CD8-positive, alpha-beta memory T cell (primary cell): ENCODE measurements at places on chromosomes 2 and 18. TPM values are rescaled to one million over a fixed set of nuclear protein-coding genes. Genes with fewer than 3 reads are reported as not detected.

The MC2R gene
- not detected for total RNA-seq

The IL37 gene
- total RNA-seq, result not detected

DNA sequence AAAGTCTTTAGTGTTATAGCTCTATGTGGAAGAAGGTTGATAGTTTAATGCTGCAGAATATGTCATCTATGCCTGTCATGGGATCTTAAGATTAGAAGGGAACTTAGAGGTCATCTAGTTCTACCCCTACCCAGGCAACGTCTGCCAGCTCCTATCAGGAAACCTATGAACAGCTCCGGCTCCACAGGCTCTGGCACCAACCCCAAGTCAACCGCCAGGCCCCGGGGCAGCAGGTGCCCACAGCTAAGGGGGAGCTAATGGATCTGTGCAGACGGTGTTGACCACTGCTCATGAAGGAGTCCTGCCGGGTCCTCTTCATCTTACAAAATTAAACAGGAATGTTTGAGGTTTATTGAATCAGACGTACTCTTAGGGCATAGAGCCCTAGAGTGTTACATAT lies 440.8 kb upstream of the KLHL29 start:
- no peaks in the 10 kb centered on the region for H3K4me1 ChIP-seq
- no peak for DNase-seq
- H3K27ac ChIP-seq, result no peak overlapping the region
- H3K36me3 ChIP-seq, result no peaks in the 10 kb centered on the region
- H3K27me3 ChIP-seq, result no peaks in the 10 kb centered on the region

- H3K36me3 ChIP-seq, result no peaks in the 10 kb centered on the region
- no peak overlapping the region for H3K4me3 ChIP-seq
- H3K4me1 ChIP-seq, result no peaks in the 10 kb centered on the region
- no peak for DNase-seq
Measured at GRCh38 chr2:77284353-77284752, 237.8 kb downstream of the LRRTM4 start.

The PRSS56 gene
- total RNA-seq, result not detected

GRCh38 chr2:8666581-8666980 lies 15.3 kb upstream of the ID2 start:
- no peak overlapping the region for H3K4me3 ChIP-seq
- H3K4me1 ChIP-seq, result peaks cover 12% of the 10 kb centered on the region
- no peak overlapping the region for H3K27ac ChIP-seq
- no peaks in the 10 kb centered on the region for H3K36me3 ChIP-seq
- no peaks in the 10 kb centered on the region for H3K27me3 ChIP-seq
- DNase-seq, result no peak

GRCh38 chr2:29260142-29260772 lies 145.0 kb downstream of the CLIP4 start:
- no peak for DNase-seq
- no peak overlapping the region for H3K27ac ChIP-seq
- no peaks in the 10 kb centered on the region for H3K36me3 ChIP-seq
- H3K4me3 ChIP-seq, result no peak overlapping the region
- no peaks in the 10 kb centered on the region for H3K4me1 ChIP-seq

- no peaks in the 10 kb centered on the region for H3K27me3 ChIP-seq
- no peak for DNase-seq
- no peak overlapping the region for H3K27ac ChIP-seq
- H3K4me1 ChIP-seq, result no peaks in the 10 kb centered on the region
Measured at GRCh38 chr2:129191530-129191929, 787.9 kb upstream of the RAB6C start.

- no peaks in the 10 kb centered on the region for H3K36me3 ChIP-seq
- no peaks in the 10 kb centered on the region for H3K27me3 ChIP-seq
- H3K27ac ChIP-seq, result no peak overlapping the region
- H3K4me1 ChIP-seq, result no peaks in the 10 kb centered on the region
Measured at GRCh38 chr2:70937866-70938585, 2.3 kb downstream of the ATP6V1B1 start.

DNA sequence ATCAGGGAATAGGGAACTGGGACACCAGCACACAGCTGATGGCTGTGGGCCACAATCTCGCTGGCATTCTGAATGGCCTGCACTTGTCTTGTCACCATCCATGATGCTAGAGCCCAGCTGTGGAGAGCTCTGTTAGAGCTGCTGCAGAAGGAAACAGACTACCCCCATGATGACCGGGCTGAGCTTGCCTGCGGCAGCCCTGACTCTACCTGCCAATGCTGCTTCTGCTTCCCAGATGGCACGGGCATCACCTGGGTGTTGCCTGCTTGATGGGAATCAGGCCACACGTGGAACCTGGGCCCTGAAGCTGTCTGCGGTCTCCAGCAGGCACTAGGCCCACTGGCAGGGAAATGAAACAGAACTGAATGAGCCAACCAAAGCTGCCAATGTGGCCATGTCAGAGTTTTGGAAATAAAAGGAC lies 11.2 kb upstream of the DAW1 start:
- H3K4me3 ChIP-seq, result no peak overlapping the region
- no peak for DNase-seq
- H3K27ac ChIP-seq, result no peak overlapping the region
- H3K4me1 ChIP-seq, result no peaks in the 10 kb centered on the region

GRCh38 chr2:46388881-46389280 lies 90.5 kb upstream of the TMEM247 start:
- H3K27me3 ChIP-seq, result no peaks in the 10 kb centered on the region
- no peak overlapping the region for H3K27ac ChIP-seq
- DNase-seq, result no peak

GRCh38 chr18:77114415-77115191 lies 18.0 kb downstream of the MBP start:
- H3K27ac ChIP-seq, result no peak overlapping the region
- peaks cover 5% of the 10 kb centered on the region for H3K36me3 ChIP-seq
- H3K27me3 ChIP-seq, result no peaks in the 10 kb centered on the region
- H3K4me1 ChIP-seq, result peaks cover 59% of the 10 kb centered on the region
- no peak overlapping the region for H3K4me3 ChIP-seq
- no peak for DNase-seq
